Heart right ventricle (tissue), 16 donors: ENCODE measurements at places on chromosomes 11 and 22. TPM values are rescaled to one million over a fixed set of nuclear protein-coding genes. Genes with fewer than 3 reads are reported as not detected.
A peak's percentile ranks its signal among the peaks of the same experiment; 100 is the strongest.

Gene PRRG4
- polyA plus RNA-seq: 0.14 TPM

- H3K27ac ChIP-seq: no peak overlapping the region
- H3K36me3 ChIP-seq: no peaks in the 10 kb centered on the region
- H3K27me3 ChIP-seq: no peaks in the 10 kb centered on the region
- no peak overlapping the region for H3K4me3 ChIP-seq
- H3K4me1 ChIP-seq: peaks cover 6% of the 10 kb centered on the region
- peak; percentile 47 for DNase-seq
Measured at GRCh38 chr11:112555491-112556364, 295.1 kb upstream of the PLET1 start.

DNA sequence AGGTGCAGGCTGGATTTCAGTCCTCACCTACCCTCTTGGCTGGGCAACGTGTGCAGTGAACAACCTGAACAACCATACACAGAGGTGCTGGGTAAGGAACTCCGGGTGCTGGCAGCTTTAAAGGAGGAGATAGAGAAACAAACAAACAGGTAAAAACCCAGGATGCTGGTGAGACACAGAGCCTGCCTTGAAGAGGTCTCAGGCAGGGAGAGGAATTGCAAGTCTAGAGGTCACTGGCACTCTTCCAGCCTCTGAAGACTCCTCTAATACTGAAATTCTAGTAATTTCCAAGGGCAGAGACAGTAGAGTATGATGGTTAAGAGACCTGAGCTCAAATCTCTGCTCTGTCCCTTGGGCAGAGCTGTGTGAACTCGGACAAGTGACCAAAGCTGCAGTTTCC is 192.5 kb downstream of the CEP164 start:
- DNase-seq: no peak
- H3K36me3 ChIP-seq: no peaks in the 10 kb centered on the region
- no peaks in the 10 kb centered on the region for H3K27me3 ChIP-seq
- H3K4me1 ChIP-seq: no peaks in the 10 kb centered on the region
- H3K4me3 ChIP-seq: no peak overlapping the region

Gene BACE1
- polyA plus RNA-seq: 4.6 TPM

Gene CD6
- polyA plus RNA-seq: 0.07 TPM

DNA sequence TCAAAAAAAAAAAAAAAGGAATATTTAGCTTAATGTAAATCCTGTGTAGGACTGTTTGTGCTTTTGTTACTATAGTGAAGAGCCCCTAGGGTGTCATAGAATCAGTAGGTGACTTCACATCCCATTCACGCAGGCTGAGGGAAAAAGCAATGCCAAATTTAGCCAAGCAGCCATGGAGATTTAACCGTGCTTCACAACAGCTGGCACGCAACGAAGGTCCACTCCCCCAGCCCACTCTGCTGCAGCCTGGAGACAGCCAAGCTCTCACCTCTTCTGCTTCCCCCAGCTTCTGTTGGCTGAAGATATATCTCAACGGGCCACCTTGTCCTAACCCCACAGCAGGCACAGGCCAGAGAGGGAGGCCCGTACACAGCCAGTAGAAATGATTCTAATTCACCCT is 78.8 kb upstream of the BID start:
- H3K4me3 ChIP-seq: no peak overlapping the region
- peak; percentile 49 for DNase-seq
- H3K27me3 ChIP-seq: no peaks in the 10 kb centered on the region
- H3K27ac ChIP-seq: peak overlapping the region; percentile 71
- H3K36me3 ChIP-seq: no peaks in the 10 kb centered on the region
